Activated naive CD8-positive, alpha-beta T cell treated with anti-CD3 and anti-CD28 coated beads, Interleukin-2, amount 50 U/mL, for 24 hours (primary cell): ENCODE measurements at places on chromosomes 13 and 19.

DNA sequence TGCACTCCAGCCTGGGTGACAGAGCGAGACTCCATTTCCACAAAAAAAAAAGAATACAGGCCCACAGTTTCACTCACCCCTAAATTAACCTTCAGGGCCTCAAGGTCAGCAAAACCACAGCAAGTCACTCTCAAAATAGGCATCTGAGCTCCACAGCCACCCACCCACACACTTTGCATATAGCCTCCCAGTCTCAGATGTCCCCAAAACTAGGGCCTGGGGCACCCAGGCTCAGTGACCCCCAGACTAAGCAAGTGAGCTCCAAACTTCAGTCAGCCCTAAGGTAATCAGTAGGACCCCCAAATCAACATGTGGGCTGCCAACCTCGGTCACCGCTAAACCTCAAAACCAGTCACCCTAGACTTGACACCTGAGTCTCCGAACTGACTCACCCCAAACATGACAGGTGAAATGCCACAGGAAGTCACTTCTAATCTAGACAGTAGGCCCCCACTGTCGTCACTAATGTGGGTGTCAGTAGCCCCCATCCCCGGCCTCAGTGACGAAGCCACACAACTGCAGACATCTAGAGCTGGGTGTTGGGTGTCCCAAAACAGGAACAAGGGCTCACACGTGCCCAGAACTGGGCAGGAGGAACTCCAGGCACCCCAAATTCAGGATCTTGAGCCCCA, 13.9 kb downstream of the RABAC1 start:
- H3K27me3 ChIP-seq, result peaks cover 9% of the 10 kb centered on the region
- DNase-seq, result peak; percentile 90
- peaks cover 70% of the 10 kb centered on the region for H3K4me1 ChIP-seq
- no peaks in the 10 kb centered on the region for H3K36me3 ChIP-seq

DNA sequence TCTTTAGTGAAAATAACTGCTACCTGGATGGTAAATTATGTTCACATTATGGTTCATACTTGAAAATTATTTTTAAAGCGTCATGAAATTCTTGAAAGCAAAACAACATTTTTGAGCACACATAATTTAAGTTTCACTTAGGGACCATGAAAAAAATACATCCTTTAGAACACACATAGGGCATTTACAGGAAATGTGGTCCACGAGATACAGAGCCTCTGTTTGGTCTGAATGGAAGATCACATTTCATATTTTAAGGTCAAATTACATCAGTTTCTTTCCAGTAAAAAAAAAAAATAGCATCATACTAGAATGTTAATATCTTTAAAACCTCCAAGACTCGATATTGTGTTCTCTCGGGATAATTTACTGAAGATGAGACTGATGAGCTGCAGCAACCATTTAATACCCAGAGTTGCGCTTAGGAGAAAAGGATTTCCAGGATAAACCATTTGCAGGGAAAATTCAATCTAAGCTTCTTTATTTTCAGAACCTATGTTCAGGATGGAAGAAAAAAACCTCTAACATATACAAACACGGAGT, 720.7 kb downstream of the DIAPH3 start:
- H3K27ac ChIP-seq, result no peak overlapping the region
- no peaks in the 10 kb centered on the region for H3K36me3 ChIP-seq

GRCh38 chr13:100014621-100015020, 33.0 kb downstream of the ZIC2 start:
- no peak overlapping the region for H3K27ac ChIP-seq
- H3K36me3 ChIP-seq, result no peaks in the 10 kb centered on the region
- DNase-seq, result no peak
- H3K4me1 ChIP-seq, result no peaks in the 10 kb centered on the region
- no peak overlapping the region for H3K4me3 ChIP-seq
- H3K27me3 ChIP-seq, result peaks cover 20% of the 10 kb centered on the region

DNA sequence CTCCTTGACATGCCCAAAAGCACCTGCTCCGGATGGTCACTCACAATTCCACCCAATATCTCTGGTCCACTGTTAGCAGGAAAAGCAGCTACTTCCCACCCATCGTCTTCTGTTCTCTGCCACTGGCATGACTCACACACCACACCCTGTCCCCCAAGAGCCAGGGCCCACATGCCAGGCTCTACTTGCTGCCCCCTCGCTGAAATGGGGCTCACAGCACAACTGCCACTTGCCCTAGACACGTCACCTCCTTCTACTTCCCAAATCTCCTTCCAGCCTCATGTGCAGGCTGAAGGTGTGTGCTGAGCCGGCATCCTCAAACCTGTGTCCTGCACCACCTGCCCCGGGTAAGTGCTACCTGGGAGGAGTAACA, 65.0 kb downstream of the TBC1D4 start:
- H3K27me3 ChIP-seq, result no peaks in the 10 kb centered on the region
- H3K27ac ChIP-seq, result no peak overlapping the region
- no peaks in the 10 kb centered on the region for H3K36me3 ChIP-seq
- H3K4me3 ChIP-seq, result no peak overlapping the region

DNA sequence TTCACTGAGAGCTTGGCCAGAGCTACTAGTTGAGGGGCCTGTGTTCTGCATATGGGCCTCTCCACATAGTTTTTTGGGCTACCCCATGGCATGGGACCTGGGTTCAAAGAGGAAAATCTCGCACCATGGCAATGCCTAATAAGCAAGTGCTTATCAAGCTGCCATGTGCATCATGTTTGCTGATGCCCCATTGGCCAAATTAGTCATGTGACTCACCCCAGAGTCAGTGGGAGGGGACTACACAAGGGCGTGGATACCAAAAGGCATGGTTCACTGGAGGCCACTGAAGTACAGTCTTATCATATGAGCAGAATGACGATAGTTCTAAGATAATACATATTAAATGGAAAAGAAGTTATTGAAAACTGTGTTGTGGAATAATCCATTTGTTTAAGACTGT, 214.8 kb downstream of the LMO7 start:
- H3K27me3 ChIP-seq, result no peaks in the 10 kb centered on the region
- H3K4me3 ChIP-seq, result no peak overlapping the region
- peaks cover 14% of the 10 kb centered on the region for H3K36me3 ChIP-seq
- H3K4me1 ChIP-seq, result no peaks in the 10 kb centered on the region
- no peak for DNase-seq

- no peaks in the 10 kb centered on the region for H3K36me3 ChIP-seq
- H3K4me3 ChIP-seq, result no peak overlapping the region
- no peak overlapping the region for H3K27ac ChIP-seq
- H3K27me3 ChIP-seq, result no peaks in the 10 kb centered on the region
These were observed 290.0 kb downstream of the KCTD12 start for GRCh38 chr13:76596216-76596615.

DNA sequence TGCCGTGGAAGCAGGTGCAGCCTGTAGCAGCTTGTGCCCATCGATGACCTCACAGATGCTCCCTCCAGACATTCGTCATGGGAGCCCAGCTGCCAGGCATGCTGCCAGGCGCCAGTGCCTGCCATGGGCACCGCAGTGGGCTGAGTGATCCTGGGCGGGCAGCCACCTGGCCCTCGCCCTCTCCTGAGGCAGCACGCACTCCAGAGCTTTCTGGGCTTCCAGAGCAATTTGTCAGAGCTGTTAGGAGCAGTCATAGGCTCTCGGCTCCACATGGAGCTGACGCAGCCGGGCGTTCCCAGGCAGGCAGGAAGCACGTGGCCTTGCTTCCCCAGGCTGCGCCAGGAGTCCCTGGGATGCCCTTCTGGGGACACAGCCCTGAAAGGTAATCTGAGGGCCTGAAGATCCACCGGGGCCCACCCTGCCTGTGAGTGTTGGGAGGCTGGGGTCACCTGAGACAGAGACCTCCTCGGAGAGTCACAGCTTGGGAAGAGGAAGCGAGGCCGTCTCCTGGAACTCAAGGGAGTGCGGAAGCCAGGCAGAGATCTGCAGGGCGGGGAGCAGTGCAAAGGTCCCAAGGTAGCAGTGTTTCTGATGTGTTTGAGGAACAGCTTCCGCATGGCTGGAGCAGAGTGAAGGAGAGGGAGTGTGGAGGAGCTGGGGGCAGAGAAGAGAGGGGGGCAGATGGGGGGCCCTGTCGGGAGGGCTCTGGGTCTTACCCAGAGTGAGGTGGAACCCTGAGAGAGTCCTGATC, 50.6 kb downstream of the DPF1 start:
- DNase-seq, result no peak
- H3K27ac ChIP-seq, result no peak overlapping the region
- H3K27me3 ChIP-seq, result no peaks in the 10 kb centered on the region
- H3K4me3 ChIP-seq, result no peak overlapping the region
- H3K36me3 ChIP-seq, result peaks cover 3% of the 10 kb centered on the region
- no peaks in the 10 kb centered on the region for H3K4me1 ChIP-seq

DNA sequence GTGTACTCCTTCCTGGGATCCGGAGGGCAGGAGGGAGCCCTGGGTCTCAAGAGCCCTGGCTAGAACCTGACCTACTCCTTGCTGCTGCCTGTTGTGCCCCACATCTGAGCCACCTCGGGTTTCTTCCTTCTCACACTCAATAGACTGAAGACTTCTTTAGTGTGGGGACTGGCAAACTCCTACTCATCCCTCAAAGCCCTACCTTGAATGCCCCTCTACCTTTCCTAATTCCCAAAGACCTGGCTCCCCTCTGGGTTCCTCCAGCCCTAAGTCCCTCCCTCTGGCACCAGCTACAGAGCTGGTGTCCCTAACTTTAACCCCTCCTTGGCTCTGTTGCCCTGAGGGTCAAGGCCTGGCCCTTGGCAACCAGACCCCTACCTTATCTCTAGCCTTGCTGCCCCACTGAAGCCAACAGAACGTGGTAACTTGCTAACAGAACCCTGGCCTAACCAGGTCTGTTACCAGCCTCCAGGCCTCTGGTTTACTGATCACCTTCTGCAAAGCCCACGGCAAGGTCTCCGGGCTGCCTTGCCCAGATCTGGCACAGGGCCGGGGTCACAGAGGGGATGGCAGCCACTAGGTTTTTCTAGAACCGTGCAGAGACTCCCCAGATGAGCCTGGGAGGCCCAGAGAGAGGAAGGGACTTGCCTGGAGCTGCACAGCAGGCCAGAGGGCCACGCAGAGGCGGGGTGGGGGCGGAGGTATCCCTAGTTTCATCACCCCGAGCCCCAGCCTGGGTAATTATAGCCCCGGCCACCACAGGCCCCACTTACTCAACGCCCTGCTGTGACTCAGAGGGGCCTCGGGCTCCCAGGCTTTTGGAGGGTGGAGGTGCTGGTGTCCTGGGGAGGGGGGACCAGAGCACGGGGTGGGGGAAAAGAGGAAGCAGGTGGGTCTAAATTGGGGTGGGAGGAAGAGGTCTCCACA, 15.3 kb downstream of the ZBTB7A start:
- no peaks in the 10 kb centered on the region for H3K27me3 ChIP-seq
- H3K36me3 ChIP-seq, result peaks cover 39% of the 10 kb centered on the region
- peak overlapping the region; percentile 76 for H3K27ac ChIP-seq
- peak; percentile 67 for DNase-seq
- H3K4me1 ChIP-seq, result peaks cover 36% of the 10 kb centered on the region
- peak overlapping the region; percentile 6 for H3K4me3 ChIP-seq

- no peak overlapping the region for H3K4me3 ChIP-seq
- DNase-seq, result no peak
- no peaks in the 10 kb centered on the region for H3K36me3 ChIP-seq
- no peak overlapping the region for H3K27ac ChIP-seq
- H3K27me3 ChIP-seq, result no peaks in the 10 kb centered on the region
These were observed 221.9 kb upstream of the PCDH17 start for GRCh38 chr13:57409656-57410055.

DNA sequence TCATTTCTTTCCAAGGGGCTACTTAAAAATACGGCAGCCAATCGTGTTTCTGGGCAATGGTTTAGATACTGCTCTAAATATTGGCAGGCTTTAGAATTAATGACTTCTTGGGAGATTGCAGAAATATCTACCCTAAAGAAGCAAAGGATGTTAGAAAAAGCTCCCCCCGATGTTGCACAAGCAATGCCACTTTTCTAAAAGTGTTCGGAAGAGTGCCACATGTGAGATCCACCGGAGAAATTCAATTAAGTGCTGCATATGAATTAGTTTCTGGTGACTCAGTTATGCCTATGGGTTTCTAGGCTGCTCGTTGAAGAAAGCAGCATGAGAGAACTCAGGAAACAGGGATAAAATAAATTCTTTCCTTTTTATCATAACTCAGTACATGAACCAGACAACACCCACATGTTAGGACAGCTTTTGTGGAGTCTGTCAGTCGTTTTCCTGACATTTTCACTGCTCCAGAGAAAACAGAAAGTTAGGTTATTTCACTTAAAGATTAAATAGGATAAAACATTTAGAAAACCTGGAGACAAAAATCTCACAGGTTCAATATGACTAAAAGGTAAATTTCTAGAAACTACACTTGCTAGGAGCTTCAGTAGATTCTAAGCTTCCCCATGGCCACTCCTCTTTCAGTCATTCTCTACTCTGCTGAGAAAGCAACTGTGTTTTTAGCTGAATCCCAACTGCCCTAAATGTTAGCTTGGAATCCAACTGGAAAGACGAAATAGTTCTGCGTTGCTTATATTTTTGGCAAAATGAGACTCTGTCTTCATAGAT, 244.7 kb downstream of the DCLK1 start:
- no peak overlapping the region for H3K4me3 ChIP-seq
- H3K27ac ChIP-seq, result no peak overlapping the region
- H3K4me1 ChIP-seq, result no peaks in the 10 kb centered on the region
- H3K27me3 ChIP-seq, result peaks cover 2% of the 10 kb centered on the region
- H3K36me3 ChIP-seq, result no peaks in the 10 kb centered on the region

DNA sequence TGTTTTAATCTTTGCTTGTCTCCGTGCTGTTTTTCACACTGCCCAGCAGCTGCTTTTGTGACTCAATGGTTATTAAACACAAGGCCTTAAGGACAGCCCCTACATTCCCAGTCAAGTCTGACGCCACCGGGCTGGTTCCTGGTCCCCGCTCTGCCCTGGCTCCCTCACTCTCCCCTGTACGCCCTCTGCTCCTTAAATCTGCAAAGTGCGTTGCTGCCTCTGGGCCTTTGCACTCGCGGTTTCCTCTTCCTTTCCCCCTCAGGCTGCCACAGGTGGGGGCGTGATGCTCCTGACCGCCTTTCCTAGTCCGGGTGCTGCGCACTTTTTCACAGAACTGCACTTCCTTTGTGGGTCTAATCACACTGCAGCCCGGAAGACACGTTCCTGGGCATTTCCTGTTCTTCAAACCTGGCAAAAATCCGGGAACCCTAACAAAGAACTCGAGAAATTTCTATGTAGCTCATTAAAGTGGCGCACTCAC, 25.6 kb downstream of the NOSIP start:
- no peaks in the 10 kb centered on the region for H3K27me3 ChIP-seq
- H3K4me1 ChIP-seq, result peaks cover 77% of the 10 kb centered on the region
- peak; percentile 61 for DNase-seq
- H3K4me3 ChIP-seq, result peak overlapping the region; percentile 59

DNA sequence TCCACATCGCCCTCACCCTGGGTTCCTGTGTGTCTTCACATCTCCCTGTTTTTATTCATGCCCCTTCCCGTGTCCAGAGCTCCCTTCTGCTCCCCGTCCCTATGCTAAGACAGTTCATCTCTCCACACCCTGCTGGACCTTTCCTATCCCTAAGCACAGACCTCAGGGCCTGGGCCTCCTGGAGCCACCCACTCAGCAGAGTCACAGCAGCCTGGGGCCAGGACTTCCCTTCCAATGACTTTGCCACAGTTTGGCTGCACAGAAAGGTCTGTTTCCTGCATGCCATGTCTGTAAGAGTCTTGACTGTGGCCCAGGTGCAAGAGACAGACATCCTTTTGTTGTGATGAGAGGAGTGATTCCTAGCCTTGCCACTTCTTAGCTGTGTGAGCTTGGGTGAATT, 470.7 kb downstream of the TSHZ3 start:
- H3K27me3 ChIP-seq, result no peaks in the 10 kb centered on the region
- H3K4me3 ChIP-seq, result no peak overlapping the region
- H3K4me1 ChIP-seq, result no peaks in the 10 kb centered on the region

GRCh38 chr19:55193481-55193880, 13.4 kb upstream of the SYT5 start:
- H3K27me3 ChIP-seq, result peaks cover 6% of the 10 kb centered on the region
- H3K4me3 ChIP-seq, result no peak overlapping the region
- no peak for DNase-seq
